ENCODE measurements at places on chromosomes 2 and 18. TPM values are rescaled to one million over a fixed set of nuclear protein-coding genes. Genes with fewer than 3 reads are reported as not detected.

Gene TTN
- polyA plus RNA-seq: 0.14 TPM

DNA sequence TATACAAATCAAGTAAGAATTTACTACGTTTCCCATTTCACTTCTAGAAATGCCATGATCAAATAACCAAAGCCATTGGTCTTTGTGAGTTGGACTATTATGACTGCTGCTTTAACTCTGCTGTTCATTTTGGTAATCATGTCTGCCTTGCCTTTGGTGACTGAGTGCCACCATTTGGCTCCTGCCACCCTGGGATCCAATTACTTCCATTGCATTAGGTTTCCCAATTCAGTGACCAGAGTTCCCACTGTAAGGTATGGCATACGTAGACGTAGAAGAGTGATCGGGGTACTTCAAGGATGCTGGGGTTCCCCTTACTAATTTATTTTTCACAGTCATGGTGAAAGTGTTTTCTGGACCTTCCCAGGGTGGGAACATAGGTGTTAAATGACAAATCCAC lies 90.1 kb downstream of the SPIRE1 start:
- no peaks in the 10 kb centered on the region for H3K4me1 ChIP-seq
- H3K4me3 ChIP-seq: no peak overlapping the region
- no peak overlapping the region for H3K27ac ChIP-seq
- H3K27me3 ChIP-seq: no peaks in the 10 kb centered on the region
- no peak for DNase-seq
- H3K36me3 ChIP-seq: no peaks in the 10 kb centered on the region

Gene EMX1
- polyA plus RNA-seq: not detected

Gene MTERF4
- polyA plus RNA-seq: 38.9 TPM

- H3K27me3 ChIP-seq: no peaks in the 10 kb centered on the region
- no peak overlapping the region for H3K4me3 ChIP-seq
- H3K36me3 ChIP-seq: no peaks in the 10 kb centered on the region
- H3K4me1 ChIP-seq: no peaks in the 10 kb centered on the region
Observed at GRCh38 chr2:10019602-10020400, 23.5 kb upstream of the KLF11 start.

- no peaks in the 10 kb centered on the region for H3K27me3 ChIP-seq
- no peaks in the 10 kb centered on the region for H3K36me3 ChIP-seq
- no peaks in the 10 kb centered on the region for H3K4me1 ChIP-seq
Observed at GRCh38 chr18:22816266-22817176, 116.6 kb upstream of the RBBP8 start.

- no peaks in the 10 kb centered on the region for H3K27me3 ChIP-seq
- H3K27ac ChIP-seq: no peak overlapping the region
- no peaks in the 10 kb centered on the region for H3K36me3 ChIP-seq
Observed at GRCh38 chr18:31658670-31659575, 25.5 kb downstream of the B4GALT6 start.

DNA sequence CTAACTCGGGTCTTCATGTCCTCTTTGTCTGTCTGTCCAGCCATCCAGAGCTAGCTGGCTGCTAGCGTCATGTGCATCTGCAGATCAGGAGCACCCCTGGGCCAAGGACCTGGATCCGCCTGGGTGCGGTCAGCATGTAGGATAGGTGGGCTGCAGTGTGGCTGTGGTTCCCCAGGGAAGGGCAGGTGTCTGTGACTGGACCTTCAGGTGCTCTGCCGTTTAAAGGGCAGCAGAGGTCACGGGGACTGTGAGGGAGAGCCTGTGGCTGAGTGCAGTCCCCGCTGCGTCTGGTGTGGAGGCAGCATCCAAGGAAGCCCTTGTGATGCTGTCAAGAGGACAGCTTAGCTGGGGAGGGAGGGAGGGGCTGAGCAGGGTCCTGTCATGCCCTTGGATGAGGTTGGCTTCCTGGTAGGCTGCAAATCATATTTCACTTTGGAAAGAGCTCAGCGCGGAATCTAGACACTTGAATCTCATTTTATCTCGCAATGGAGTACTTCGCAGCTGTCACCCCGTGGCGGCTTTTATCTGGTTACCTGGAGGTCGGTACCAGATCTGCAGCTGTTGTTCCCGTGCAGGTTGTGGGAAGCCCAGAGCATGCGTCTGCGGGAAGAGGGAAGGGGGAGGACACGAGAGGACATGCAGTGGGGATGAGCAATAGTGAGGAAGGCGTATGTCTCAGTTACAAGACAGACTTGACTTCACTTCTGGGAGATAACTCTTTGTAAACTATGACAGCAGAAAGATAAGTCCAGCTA lies 5.9 kb upstream of the RALB start:
- H3K27me3 ChIP-seq: peaks cover 9% of the 10 kb centered on the region
- no peaks in the 10 kb centered on the region for H3K36me3 ChIP-seq
- H3K27ac ChIP-seq: no peak overlapping the region
- no peak for DNase-seq

- H3K4me3 ChIP-seq: no peak overlapping the region
- peaks cover 8% of the 10 kb centered on the region for H3K27me3 ChIP-seq
- H3K4me1 ChIP-seq: peaks cover 10% of the 10 kb centered on the region
- H3K27ac ChIP-seq: no peak overlapping the region
- no peaks in the 10 kb centered on the region for H3K36me3 ChIP-seq
Observed at GRCh38 chr2:120571015-120571728, 164.5 kb upstream of the GLI2 start.

Measured in fibroblast of lung (primary cell).